ENCODE measurements at places on chromosomes 3 and 15.

- DNase-seq: no peak
Observed at GRCh38 chr15:33045066-33045810, 149.3 kb downstream of the FMN1 start.

DNA sequence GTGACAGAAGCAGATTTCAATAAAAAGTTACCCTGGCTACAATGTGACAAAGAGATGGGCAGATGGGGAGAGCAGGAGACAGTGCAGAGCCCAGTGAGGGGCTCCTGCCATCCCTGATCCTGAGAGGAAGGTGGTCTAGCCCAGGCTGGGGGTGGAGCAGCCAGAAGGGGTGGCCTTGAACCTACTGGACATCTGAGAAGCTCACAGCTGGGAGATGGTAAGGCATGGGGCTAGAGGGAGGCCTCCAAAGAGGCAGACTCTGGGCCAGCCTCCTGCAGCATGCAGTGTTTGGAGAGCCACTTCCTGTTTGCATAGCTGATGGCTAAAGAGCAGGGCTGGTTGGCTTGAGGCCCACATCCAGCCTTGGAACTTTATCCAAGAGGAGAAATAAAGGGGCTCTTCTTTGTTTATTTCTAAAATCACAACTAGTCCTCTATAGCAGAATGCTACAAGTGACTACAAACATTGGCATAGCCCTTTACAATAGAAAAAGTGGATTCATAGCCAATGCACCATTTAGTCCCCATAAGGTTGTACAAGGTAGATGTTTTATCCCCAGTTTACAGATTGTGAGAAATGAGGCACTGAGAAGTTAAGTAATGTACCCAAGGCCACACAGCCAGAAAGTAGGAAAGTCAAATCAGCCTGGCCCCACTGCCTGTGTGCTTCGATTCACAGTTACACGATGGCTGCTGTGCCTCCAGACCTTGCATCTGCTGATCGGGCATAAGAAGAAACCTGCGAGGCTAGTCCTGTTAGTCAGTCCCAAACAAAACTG lies 4.6 kb downstream of the EFCC1 start:
- DNase-seq: no peak

DNA sequence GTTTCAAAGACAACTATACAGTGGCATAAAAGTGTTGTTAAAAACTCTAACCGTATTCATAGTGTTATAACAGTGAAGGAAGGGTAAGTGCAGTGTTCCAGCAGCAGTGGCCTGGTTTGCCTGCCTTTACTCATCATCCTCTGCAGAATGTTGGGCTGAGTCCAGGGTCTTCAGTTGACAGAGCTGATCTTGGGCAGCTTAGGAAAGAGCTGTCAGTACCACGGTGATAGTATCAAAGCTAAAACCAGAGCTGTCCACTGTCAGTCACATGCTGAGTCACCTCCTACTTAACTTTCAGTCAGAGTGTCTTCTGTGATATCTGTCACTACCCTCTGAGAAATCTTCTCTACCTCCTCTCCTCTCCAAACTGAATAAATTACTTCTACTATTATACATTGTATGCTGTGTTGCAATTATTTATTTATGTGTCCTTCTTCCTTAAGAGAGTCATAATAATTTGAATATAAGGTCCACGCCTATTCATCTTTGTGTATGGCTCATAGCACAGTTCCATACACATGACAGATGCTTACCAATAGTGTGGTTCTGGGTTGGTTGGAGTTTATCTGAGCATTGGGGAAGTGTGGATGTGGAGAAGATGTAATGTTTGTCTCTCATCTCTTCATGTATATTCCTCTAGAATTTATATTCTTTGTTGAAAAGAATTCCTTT lies 242.1 kb downstream of the ZIC1 start:
- DNase-seq: no peak

- DNase-seq: no peak
Observed at GRCh38 chr15:22954798-22955543, 25.2 kb downstream of the CYFIP1 start.

DNA sequence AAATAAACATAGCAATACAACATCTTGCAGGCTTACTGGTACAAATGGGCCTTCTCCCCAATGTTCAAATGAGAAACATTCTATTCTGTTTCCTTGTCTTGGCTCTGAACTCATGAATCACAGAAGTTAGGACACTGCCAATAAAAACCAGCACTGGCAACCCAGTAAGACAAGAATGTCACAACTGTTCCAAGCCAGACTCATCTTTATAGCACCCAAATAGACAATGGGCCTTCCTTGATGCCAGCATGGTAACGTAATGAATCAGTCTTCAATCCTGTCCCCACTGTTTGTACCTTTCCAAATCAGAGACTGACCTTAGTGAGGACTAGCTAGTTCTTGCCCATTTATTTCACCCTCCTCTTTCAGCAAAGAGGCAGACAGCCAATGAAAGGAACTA lies 14.1 kb upstream of the RPS17 start:
- no peak for DNase-seq

All from stimulated activated CD4-positive, alpha-beta T cell treated with anti-CD3 and anti-CD28 coated beads, Interleukin-1b, Interleukin-23, amount 100 ng/mL, for 1 hour (primary cell).